ENCODE measurements at places on chromosomes 11 and 22.
A peak's percentile ranks its signal among the peaks of the same experiment; 100 is the strongest.

- DNase-seq: no peak
Measured at GRCh38 chr11:82676483-82677094, 57.1 kb downstream of the FAM181B start.

DNA sequence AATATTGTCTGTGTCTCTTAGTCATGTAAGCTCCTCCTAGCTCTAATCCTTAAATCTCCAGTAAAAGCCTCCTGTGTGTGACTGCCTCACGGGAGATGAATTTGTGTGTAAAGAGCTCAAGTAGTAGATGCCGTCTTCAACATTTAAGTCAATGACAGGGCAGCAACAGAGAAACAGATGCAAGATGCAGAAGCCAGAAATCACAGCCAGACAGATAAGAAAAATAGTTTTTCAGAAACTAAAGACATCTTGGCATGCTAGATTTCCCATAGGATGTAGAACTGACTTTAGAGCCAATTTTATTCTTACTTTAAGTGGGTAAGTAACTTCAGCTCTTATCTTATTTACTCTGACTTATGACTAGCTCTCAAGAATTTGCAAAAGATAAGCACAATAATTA, 652.8 kb downstream of the KCNA4 start:
- no peak for DNase-seq

- no peak for DNase-seq
Measured at GRCh38 chr11:69686856-69687255, 11.7 kb upstream of the LTO1 start.

- DNase-seq: no peak
Measured at GRCh38 chr22:28736301-28737155, 5.1 kb downstream of the CHEK2 start.

DNA sequence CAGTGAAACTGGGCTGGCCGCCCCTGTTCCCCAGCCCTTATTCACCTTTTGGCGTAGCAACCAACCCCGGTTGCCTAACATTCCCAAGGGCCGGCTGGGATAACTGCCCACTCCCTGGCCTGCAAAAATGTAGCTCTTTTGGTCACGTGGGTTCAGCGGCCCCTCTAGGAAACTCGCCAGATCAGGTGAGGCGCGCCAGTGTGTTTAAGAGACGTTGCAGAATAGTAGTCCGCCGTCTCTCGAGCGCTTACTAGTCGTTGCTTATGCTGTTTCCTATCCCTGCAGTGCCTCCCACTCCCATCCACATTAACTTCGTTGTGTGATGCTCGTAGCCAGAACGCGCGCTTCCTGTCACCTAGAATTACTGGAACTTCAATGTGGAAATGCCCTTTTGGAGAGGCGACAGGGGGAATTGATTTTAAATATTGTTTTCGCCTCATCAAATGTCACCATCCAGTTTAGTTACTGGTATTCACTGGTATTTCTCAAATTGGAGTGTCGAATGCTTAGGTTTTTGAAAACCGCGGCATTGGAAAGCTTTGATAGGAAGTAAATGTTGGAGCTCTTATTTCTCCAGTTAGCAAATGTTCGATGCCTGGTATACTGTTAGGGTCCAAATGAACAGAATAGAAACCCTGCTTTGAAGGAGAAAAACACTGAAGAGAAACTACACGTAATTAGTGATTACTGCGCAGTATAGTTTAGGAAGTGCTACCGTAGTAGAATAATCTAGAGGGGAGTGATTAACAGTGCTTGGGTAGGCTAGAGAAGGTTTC, 823 bp downstream of the CEP57 start:
- peak; percentile 74 for DNase-seq

DNA sequence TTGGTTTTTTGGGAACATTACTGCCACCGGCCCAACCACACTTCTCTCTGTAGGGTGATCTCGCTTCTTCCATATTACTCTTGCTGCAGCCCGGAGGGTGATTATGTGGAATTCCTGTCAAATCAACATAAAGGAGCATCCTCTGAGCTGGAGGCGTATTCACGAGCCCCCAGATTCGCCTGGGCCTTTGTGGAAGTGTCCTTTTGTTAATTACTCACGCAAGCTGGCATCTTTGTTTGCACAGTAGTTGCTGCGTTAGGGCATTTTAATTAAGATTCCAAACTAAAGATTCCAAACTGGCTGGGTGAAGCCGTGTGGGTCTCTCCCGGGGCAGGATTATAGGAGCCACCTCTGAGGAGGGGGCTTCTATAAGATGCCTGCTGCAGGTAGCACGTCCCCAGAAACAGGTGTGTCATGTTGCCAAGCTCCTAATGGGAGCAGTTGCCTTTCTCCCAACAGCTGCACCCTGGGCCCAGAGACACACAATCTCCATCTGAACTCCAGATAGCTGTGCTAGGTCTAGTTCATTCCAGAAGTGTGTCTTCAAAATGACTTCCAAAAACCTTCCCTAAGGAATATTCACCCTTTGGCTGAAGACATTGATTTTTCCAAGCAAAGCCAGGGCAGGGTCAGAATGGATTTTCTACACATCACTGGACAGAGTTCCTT, 40.9 kb downstream of the SHISAL1 start:
- no peak for DNase-seq

- DNase-seq: no peak
Measured at GRCh38 chr11:26204101-26204500, 127.8 kb upstream of the ANO3 start.

DNA sequence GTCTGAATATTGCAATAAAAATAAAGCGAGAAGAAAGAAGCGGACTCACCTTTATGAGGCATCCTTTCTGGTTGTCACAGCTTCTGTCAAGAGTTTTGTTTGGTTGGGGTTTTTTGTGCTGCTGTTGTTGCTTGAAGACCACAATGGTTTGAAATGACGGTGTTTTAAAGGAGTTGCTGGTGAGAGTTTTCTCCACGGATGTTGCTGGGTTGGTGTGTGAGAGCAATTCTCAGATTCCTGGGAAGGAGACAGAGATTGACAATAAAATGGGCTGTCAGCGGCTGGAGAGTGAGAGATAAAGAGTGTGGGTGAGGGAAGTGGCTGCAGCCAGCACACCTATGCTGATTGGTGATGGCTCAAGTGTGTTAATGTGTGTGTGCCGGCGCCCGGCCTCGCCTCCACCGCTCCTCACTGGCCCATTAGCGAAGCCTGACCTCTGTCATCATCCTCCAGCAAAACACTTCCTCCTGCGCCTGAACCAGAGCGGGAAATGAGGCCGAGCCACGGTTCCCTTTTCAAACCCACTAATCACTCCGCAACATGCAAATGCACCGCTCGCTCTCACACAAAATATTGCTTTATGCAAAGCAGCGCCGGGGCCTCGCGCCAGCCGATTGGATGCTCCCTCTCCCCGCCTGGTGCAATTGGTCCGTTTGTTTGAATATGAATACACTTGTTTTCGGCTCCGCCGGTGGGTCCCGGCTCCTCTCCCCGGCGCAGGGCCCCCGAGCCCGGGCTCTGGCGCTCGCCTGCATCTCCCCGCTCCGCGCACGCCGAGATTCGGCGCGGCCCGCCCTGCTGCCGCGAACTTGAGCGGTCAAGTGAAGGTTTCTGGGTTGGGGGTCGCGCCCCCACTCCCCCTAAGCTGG, at the start of gene PAX6:
Gene PAX6 (minus strand): TSS at position 544 of the 869 bp plus-strand sequence. CDS start 4,911 bp downstream, outside the sequence.
- DNase-seq: peak; percentile 69

DNA sequence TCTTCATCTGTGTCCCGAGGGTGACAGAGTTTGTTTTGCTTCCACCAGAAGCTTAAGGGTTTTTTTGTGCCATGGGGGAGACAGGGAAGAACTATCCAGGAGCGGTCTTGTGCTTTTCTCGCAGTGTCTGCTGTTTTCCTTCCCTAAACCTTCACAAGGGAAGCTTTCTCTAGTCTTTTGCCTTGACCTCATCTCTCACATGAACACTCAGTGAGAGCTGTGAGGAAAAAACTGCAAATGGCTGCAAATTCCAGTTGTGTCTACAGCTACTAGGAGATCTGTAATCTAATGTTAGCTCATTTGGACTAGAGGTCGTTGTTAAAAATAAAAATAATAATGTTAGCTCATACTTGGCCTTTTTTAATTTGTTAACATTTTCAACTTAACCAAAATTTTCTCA, 264.7 kb upstream of the SESN3 start:
- DNase-seq: no peak

- DNase-seq: peak; percentile 44
Measured at GRCh38 chr22:30887861-30888260, 80.7 kb downstream of the MORC2 start.

- DNase-seq: no peak
Measured at GRCh38 chr11:1866776-1867175, 13.9 kb downstream of the LSP1 start.

DNA sequence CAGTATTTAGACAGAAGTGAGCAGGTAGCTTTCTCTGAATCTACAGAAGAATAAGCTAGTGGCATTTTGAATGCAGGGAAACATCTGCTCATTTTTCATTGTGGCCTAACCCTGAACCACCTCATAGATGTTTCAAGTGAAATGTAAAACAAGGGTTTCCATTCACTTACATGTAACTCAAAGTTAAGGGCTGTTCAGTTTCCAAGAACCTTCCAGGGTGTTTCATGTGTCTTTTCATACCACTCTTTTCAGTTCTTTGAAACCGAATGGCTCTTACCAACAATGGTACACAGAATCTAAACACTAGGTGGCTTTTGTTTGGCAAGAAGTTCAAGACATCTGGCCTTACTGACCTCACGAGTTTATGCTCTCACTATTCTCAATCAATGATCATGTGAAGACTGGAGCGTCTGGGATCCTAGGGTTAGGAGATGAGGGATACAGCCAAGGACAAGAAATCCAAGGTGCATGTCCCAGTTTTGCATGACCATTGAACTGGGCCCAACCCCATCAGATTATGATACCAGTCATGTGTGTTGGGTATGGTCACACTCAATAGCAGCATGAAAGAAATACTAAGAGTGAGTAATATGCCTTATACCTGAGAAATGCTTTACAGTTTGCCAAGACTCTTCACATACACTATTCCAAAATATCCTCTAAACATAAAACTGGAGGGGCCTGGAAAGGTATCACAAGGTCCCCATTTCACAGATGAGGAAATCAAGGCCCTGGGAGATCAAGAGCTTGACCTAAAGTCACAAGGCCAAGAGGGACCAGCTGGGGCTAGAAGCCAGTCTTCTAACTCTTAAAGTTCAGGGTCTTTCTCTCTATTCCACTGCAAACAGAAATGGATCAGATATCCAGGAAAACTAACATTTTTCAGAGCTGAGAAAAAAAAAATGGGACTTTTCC, 92.7 kb downstream of the ETS1 start:
- no peak for DNase-seq

GRCh38 chr11:128796270-128796669, 70.8 kb downstream of the KCNJ1 start:
- DNase-seq: no peak

DNA sequence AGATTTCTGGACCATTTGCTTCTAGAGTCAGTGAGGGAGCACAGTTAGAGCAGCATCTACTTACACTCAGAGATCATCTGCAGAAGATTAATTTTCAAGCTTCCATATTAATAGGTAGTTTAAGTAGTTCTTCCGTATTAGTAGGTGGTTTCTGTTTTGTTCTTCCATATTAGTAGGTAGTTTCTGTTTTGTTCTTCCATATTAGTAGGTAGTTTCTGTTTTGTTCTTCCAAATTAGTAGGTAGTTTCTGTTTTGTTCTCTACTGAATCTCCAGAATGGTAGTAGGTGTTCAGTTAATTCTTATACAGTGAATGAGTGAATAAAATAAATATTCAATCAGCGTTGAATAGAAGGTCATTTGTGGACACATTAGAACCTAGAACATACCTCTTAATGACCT, 175.7 kb downstream of the TMEM135 start:
- no peak for DNase-seq

DNA sequence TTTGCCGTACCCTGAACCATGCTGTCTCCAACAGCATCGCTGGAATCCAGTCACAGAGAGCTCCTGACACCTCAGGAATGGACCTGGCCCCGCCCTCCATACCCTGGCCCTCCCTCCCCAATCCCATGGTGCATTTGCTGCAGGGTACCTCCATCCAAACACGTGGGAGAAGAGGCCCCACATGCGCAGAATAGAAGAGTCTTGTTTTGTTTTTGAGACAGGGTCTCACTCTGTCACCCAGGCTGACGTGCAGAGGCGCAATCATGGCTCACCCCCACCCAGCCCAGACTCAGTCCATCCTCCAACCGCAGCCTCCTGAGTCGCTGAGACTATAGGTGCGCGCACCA, 2.3 kb upstream of the PNPLA2 start:
- no peak for DNase-seq

DNA sequence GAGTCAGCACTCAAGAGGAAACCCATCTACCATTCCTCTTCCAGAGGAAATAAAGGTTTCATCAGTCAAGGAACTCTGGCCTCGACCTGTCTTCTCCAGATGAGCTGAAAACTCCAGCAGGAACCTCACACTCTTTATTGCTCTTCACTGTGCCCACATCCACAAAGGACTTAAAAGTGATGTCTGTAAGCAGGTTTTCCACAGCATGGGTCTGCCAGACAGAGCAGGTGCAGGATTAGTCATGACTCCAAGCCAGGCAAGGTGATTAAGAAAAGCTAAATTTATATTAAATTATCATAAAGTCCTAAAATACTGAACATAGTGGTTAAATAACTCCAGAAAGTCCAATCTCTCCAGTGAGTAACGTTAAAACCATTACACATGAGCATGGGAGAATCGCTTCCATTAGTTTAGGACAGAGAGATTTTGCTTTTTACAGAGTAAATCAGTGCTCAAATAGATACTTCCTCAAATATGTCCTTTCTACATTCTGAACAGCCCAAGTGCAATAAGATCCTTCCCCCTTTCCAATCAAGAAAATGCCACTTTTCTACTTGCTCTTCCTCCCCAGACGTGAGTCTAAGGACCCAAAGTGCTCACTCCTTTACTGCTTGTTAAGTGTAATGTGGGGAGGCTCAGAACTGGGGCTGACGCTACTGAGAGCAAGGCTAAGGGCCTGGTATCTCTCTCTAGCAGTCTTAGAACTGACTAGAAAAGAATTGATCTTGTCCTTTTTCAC, 10.7 kb upstream of the CKAP5 start:
- no peak for DNase-seq

DNA sequence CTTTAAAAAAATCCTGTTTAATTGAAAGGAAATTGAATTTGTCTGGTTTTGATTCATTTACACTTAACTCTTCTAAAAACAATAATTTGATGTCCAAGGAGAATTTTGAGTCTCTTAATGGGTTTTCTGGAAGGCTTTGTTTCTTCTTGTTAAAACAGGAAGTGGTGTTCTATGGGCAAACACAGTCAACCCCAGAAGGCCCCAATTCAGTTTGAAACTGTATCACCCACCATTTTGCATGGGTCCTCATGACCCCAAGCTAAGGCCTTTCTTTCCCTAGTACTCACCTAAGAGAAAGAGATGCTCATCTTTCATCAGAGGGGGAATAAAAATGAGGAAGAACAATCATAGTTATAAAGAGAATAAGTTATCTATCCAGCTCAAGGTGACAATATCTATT, 10.6 kb downstream of the FLI1 start:
- DNase-seq: no peak

- DNase-seq: no peak
Measured at GRCh38 chr11:62445314-62445740, 26.5 kb downstream of the SCGB1A1 start.
